ENCODE measurements at places on chromosomes 3 and 15.

DNA sequence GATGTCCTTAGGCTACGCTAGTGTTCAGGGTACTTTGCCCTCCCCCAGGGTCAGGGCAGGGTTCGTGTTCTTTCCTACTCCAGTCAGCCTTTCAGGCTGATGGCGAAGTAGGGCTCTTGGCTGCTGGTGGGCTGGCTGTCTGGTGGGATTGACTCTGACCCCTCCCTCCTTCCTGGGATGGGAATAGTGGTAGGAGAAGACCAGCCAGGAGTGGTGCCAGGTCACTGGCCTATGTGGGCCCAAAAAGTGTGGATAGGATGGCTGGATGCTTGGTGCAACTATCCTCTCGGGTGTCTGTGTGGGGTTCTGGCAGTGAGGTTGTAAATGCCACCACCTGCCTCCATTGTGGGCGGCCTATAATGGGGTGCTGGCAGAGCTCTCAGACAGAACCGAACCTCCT, 20.4 kb upstream of the EXOG start:
- no peak for DNase-seq

GRCh38 chr3:50124052-50124799, 30.9 kb upstream of the SEMA3F start:
- DNase-seq, result no peak

DNA sequence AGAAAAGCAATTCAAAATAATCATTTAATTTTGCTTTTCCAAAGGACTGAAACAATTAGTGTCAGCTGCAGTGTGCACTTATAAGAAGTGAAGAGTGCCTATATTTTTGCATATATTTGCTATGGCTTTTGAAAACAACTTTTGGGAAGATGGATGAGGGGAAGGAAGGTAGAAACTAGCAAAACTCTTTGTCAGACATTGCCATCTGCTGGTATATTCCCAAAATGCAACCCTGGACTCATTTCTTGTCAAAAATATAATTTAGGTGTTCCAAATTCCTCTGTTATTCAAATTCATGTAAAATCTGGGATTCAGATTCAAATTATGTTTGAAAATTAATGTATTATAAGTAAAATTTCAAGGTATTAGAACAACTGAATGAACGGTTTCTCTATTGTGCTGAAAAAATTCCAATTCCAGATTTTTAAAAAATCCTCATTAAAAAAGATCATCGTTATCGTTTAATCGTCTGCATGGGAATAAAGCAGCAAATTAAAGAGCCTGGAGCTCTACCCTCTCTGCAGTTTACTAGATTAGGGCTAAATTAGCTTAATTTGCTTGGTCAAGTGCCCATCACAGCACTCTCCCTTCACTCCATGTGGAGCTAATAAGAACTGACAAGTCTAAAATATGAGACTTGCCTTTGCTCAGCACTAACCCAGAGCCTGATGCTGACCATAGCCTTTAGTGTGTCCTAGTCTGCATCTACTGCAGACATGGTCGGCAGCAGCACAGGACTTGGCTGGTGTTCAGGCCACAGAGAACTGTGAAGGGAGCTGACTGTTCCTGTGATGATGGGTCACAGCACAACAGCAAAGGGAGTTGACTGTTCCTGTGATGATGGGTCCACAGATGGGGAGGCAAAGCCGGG, 67.9 kb upstream of the MITF start:
- peak; percentile 22 for DNase-seq

DNA sequence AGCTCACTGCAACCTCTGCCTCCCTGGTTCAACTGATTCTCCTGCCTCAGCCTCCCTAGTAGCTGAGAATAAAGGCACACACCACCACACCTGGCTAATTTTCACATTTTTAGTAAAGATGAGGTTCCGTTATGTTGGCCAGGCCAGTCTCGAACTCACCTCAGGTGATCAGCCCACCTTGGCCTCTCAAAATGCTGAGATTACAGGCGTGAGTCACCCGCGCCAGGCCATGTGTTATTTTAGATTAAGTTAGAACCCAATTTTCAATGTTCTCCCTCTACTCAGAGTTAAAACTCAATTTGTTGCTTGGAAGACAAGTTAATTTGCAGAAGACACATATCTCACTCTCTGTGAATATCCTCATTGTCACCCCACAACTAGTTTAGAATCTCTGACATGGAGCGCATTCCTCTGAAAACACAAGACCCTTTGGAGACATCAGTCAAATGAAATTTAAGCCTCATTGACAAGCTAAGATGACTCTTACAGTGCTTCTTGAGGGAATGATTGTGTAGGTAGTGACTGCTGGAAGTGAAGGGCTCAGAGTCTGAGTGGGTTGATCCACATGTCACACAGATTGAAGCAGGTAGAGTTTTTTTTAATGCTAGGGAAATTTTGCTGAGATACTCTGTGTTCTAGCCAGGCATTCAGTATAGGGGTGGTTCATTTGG, 60.6 kb upstream of the FRMD4B start:
- no peak for DNase-seq

- no peak for DNase-seq
These were observed 34.1 kb downstream of the EPHB3 start for GRCh38 chr3:184595726-184596125.

GRCh38 chr3:143535994-143536784, 312.1 kb downstream of the SLC9A9 start:
- DNase-seq, result no peak

Measured in CD14-positive monocyte (primary cell).